ENCODE measurements at places on chromosomes 5 and 9.
A peak's percentile ranks its signal among the peaks of the same experiment; 100 is the strongest.

GRCh38 chr9:92947268-92948037, at the start of gene FGD3:
Gene FGD3 (plus strand): TSS chr9:92947523. CDS start chr9:92976257, 28,734 bp downstream.
- no peak for DNase-seq

GRCh38 chr9:124284940-124285441, 27.2 kb downstream of the NEK6 start:
- DNase-seq, result no peak

DNA sequence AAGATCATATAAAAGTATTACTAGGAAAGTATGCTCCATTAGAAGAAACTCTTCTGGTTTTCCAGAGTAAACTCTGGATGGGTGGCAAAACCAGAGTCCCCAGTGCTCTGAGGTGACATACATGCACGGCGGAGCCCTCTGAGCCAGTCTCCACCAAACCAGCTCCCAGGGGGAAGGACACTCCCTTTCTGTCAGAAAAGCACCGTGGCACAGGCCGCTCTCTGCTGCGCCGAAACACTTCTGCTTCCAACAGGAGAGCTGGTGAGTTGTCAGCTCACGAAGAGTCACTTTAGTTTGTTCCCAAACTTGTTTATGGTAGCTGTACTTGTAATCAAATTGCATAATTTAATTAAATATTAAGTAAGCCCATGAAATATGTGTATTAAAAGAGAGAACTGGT, 184.6 kb downstream of the CDK5RAP2 start:
- DNase-seq, result no peak

- no peak for DNase-seq
Observed at GRCh38 chr5:61141801-61142200, 20.5 kb downstream of the SMIM15 start.

DNA sequence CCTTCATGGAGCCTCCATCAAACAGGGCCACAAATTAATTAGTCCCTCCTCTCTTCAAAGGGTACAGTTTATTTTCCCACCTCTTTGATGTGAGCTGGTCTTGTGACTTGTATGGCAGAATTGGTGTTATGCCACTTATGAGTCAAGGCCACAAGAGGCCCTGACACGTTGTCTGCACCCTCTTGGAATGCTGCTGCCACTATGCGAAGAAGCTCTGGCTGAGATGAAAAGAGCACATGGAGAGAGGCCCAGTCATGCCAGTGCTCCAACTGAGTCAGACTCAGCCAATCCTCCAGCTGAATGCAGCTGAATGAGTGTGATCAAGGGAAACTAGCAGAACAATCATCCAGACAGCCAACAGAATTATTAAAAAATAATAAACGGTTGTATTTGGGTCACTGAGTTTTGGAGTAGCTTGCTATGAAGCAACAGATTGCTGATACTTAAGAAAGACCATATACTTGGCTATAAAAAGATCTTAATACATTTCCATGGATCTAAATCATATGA, 128.3 kb downstream of the MARCHF11 start:
- DNase-seq, result no peak

- DNase-seq, result no peak
Observed at GRCh38 chr5:157184117-157184670, 3.6 kb downstream of the ITK start.

- no peak for DNase-seq
Observed at GRCh38 chr9:108708448-108708847, 147.3 kb downstream of the ACTL7B start.

- DNase-seq, result no peak
Observed at GRCh38 chr5:75677607-75678006, 39.6 kb downstream of the POC5 start.

GRCh38 chr9:113787871-113788270, 88.2 kb upstream of the ZNF618 start:
- no peak for DNase-seq

GRCh38 chr9:30723656-30724055, 1660.8 kb upstream of the ACO1 start:
- DNase-seq, result no peak

DNA sequence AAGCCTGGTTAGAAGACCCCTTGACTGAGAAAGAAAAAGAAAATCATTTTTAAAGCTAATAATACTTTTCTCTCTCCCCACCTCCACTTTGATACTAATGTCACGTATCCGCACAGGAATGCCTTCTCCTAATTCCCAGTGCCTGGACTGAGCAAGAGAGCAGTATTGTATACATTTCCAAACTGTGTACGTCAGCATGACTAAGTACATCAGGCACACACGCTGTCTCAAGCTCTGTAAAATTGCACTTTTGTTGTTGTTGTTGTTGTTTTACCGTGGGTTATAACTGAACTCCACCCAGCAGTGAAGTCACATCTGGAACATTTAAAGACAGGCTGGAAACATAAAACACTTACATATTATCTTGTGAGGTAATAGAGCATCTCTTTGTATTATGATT, 407.6 kb downstream of the DNAH5 start:
- DNase-seq, result no peak

DNA sequence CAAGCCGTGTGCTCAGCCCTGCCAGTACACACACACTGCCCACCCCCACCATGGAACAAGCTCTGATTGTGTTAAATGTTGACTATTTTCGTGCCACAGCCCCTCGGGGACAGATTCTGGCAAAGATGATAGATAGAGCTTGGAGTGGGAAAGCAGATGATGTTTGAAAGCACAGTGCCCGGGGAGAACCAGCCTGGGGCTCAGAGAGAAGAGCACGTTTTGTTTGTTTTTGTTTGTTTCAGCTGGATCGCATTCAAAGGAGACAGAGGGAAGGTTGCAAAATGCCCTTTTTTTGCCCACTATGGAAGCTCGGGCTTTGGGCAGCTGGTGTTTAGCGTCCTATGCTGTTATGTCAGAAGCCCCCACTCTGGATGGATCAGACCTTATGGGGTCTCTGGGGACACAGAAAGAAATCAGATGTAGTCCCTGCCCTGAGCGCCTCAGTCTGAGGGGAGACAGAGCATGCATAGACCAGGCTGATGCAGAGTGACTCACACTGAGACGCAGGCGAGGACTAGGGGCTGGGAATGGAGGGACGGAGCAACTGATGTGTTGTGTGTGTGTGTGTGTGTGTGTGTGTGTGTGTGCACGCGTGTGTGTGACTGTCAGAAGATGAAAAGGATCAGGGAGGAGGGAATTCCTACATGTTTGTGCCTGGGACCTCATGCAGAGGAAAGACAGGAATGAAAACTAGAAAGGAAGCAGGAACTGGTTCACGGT, 229.7 kb downstream of the MELK start:
- no peak for DNase-seq

DNA sequence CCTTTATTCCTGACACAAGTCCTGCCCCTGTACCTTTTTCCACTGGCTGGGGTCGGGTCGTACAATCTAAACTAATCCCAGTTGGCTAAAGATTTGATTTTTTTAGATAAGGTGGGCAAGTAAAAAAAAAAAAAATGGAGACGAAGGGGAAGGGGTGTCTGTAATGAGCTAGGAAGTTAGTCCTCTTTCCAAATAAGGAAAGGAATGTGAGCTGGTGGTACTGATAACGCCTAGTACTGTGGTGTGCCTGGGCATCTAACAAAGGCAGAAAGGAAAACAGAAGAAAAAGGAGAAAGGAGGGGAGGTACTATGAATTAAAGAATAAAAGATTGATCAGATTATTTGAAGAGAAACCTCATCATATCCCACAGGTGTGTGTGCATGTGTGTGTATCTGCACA, 21.3 kb downstream of the PRDM9 start:
- no peak for DNase-seq

DNA sequence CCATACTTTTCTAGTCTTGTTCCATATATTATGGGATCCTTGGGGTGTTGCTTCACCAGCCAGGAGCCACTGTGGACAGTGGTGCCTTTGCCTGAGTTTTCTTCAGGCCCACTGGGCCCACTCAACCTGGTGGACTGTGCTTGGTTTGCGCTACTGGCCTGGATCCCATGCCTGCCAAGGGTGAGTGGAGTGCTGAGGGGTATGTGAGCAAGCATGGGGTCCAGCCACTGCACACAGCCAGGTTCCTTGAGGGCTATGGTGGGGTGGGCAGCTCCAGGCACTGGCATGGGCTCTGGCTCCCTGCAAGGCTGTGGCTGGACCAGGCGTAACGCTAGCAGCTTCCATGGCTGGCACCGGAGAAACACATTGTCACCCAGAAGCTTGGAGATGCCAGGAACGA, 13.2 kb upstream of the PRR16 start:
- DNase-seq, result no peak

GRCh38 chr5:137831105-137831504, 36.6 kb upstream of the MYOT start:
- no peak for DNase-seq

- DNase-seq, result no peak
Observed at GRCh38 chr5:68409259-68409658, 193.7 kb downstream of the PIK3R1 start.

DNA sequence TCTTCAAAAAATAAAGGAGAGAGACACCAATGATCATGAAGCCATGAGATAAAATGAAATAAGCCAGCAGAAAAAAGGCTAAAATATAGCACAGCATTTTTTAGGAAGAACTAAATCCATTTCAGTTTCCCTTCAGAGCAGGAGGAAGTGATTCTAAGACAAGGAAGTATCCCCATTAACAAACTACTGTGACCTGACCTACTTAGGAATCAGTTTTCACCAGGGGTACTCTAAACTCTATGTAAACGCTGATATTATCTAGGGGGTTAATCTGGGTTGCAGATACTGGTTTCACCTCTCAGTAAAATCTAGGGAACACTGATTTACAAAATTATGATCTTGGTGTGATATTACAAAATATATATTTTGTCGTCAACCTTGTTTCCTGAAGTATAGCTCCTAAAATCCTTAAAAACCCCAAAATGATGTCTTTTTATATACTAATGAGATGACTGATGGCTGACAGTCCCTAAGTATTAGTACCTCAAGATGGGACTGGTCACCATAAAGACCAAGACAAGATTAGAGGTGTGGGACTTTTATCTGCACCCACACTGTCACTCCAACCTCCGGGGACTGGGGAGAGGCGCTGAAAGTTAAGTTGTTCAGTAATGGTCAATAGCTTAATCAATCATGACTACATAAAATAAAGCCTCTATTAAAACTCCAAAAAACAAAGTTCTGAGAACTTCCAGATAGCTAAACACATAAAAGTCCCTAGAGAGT, 2.9 kb upstream of the FNBP1 start:
- no peak for DNase-seq

DNA sequence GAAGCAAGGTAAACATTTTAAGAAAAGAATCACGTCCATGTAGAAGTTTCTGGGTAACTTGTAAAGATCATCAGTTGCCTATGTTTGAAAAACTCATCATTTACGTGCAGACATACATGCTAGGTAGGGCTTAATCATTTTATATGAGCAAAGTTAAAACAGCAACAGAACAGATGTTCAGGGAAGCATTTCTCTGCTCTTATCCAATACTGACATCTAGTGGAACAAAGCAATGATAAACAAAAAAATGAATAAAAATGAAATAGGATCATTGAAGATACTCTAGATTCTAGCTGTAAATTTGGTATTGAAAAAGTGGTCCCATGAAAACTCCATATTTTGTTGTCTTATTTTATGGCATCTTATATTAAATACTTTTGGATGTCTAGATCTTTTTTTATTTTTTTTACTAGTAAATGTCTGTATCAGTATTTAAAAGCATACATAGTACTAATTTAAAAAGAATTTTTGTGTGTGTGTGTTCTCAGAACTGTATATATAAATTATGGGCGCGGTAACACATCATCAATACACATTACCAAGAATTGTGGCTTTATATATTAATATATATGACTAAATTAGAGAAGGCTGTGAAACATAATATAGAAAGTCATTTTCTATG, 1050.2 kb downstream of the CDH12 start:
- DNase-seq, result peak; percentile 75

- no peak for DNase-seq
Observed at GRCh38 chr5:10566543-10567068, 2.7 kb downstream of the ANKRD33B start.

DNA sequence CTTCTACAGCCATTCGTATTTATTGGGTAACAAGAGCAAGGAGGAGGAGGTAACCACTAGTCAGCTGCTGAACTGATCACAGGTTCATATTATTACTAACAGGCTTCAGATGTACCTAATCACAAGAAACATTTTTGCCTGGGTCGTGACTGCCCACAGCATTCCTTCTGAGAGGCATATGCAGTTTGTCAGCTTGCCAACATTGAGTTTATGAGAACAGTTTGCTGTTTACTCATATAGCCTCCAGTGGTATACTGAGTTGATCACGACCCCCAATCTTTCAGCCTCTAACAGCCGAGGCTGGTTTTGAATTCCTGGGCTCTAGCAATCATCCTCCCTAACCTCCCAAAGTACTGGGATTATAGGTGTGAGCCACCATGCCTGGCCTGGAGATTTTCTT, 693.6 kb downstream of the TLE1 start:
- no peak for DNase-seq

- DNase-seq, result no peak
Observed at GRCh38 chr9:32603914-32604852, 31.2 kb upstream of the NDUFB6 start.

- peak; percentile 84 for DNase-seq
Observed at GRCh38 chr5:102583276-102584124, 84.7 kb upstream of the SLCO6A1 start.

- DNase-seq, result peak; percentile 28
Observed at GRCh38 chr5:158013939-158014338, 155.0 kb upstream of the CLINT1 start.

DNA sequence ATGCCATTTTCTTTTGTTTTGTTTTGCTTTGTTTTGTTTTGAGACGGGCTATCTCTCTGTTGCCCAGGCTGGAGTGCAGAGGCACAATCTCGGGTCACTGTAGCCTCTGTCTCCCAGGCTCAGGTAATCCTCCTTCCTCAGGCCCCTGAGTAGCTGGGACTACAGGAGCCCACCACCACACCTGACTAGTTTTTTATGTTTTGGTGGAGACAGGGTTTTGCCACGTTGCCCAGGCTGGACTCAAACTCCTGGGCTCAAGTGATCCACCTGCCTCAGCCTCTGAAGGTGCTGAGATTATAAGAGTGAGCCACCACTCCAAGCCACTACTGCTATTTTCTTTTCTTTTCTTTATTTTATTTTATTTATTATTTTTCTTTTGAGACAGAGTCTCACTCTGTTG, 54.0 kb upstream of the S1PR3 start:
- DNase-seq, result no peak

DNA sequence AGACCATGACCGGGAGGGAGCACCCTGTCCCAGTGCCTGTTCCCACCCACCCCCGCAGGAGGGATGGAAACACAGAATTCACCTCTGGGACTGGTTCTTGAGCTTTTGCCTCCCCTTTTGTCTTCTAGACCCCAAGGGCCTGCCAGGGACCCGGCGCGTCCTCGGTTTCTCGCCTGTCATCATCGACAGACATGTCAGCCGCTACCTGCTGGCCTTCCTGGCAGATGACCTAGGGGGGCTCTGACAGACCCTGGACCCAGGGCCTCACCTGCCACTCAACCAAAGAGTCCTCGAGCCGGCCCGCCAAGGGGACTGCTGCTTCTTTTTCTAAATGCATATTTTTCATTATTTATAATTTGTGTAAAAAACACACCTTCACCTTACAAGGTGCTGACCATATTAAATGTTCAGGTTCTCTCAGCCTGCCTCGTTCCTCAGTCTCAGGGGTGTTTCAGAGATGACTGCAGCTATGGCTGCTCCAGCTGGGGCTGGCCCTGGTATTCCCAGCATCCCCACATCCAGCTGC, 16.9 kb downstream of the CARD19 start:
- no peak for DNase-seq

All from NCI-H446 (cell line).